Activated naive CD4-positive, alpha-beta T cell treated with anti-CD3 and anti-CD28 coated beads for 36 hours (primary cell): ENCODE measurements at places on chromosomes 1 and 21.

DNA sequence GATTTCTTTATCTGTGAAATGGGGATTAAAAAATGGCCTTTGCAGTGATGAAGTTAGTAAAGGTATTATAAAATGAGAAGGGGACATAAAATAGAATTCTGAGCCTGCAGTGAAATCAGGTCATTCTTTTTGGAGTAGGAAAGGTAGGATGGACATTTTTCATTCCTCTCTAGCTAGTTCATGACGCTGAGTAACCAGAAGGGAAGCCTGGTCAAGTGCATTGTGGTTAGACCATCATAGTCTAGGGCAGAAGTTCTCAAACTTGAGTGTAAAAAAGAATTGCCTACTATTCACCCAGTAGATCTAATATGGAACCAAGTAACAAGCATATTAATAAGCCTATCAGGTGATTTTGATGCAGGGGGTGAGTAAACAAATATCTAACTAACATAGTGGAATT lies 50.8 kb downstream of the TGFB2 start:
- DNase-seq = no peak

DNA sequence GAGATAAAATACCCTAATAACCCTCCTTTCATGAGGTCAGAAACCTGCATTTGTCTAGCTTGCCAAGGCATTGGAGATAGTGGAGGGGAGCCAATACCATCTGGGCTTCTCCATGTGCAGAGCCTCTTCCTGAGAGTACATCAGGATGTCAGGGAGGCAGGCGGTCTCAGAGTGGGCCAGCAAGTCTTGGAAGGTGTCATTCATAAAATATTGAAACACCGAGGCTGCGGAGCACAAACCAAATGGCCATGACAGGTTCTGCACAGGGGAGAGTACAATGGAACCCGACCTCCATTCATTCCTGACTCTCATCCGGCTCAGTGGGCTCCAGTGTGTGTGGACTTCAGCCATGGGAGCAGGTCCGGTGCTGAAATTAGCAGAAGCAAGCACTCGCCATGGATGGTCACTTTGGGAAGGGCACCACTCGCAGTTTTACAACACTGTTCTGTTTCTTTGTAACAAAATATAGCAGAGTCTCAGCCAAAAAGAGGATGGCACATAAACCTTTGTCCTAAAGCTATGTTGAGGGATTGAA lies 446.6 kb downstream of the SIPA1L2 start:
- no peak for DNase-seq

- DNase-seq = no peak
Measured at GRCh38 chr1:76568573-76569238, 298.6 kb upstream of the ST6GALNAC5 start.

- DNase-seq = no peak
Measured at GRCh38 chr1:51002516-51002915, 32.5 kb downstream of the CDKN2C start.

GRCh38 chr1:198153103-198153502 lies 3.7 kb upstream of the NEK7 start:
- no peak for DNase-seq

DNA sequence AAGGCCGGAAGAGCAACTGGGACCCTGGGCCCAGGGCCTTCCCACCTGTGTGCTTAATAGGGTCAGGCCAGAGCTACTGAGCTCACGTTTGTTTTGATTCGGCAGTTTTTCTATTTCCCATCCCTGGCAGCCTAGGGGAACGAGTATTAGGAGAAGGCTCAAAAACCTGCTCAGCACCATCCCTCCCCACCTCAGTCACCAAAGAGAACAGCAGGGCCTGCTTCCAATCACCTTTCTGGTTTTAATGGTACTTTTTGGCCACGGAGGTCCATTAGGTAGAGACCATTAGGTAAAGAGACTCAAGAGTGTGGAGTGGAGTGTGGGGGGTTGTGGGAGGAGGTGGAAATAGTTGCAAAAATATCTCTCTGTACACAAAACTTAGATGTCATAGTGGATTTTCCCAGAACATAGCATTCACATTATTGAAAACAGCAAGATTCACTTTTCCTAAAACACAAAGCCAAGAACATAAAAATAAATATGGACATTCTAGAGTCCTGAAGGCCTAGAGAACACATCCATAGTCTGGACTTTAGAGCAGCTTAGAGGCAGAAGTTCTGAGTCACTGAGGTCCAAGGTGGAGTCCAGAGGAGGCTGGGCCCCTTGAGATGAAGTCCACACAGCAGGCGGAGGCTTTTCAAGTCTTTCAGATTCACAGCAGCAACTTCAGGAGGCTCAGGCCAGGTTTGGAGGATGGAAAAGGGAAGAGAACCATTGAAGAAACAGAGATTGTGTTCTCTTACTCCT lies 19.5 kb downstream of the NUAK2 start:
- no peak for DNase-seq

- no peak for DNase-seq
Measured at GRCh38 chr1:32199717-32200072, 700 bp upstream of the CCDC28B start.

DNA sequence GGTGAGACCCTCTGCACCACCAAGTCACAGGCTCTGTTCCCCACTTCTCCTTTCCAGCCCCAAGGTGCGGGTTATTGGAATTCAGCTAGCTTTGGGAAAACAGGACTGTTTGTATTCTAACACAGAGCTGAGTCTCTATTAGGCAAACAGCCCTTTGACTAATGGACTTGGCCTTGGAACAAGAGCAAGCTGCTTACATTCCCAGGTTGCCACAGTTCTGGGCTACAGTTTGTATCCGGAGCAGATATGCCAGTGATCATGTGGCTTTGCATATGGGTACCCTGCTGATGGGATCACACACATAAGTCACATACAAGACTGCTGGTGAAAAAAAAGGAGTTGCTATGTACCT lies 110.5 kb upstream of the COA6 start:
- no peak for DNase-seq

GRCh38 chr1:29197590-29197924 lies 15.9 kb upstream of the SRSF4 start:
- DNase-seq = peak; percentile 57

GRCh38 chr1:167722870-167723251 lies 1.1 kb downstream of the MPZL1 start:
- DNase-seq = no peak

- no peak for DNase-seq
Measured at GRCh38 chr1:243831463-243831862, 18.6 kb downstream of the AKT3 start.

GRCh38 chr1:63886340-63886739 lies 112.5 kb downstream of the ROR1 start:
- no peak for DNase-seq

- no peak for DNase-seq
Measured at GRCh38 chr1:886311-886710, 37.4 kb upstream of the SAMD11 start.

DNA sequence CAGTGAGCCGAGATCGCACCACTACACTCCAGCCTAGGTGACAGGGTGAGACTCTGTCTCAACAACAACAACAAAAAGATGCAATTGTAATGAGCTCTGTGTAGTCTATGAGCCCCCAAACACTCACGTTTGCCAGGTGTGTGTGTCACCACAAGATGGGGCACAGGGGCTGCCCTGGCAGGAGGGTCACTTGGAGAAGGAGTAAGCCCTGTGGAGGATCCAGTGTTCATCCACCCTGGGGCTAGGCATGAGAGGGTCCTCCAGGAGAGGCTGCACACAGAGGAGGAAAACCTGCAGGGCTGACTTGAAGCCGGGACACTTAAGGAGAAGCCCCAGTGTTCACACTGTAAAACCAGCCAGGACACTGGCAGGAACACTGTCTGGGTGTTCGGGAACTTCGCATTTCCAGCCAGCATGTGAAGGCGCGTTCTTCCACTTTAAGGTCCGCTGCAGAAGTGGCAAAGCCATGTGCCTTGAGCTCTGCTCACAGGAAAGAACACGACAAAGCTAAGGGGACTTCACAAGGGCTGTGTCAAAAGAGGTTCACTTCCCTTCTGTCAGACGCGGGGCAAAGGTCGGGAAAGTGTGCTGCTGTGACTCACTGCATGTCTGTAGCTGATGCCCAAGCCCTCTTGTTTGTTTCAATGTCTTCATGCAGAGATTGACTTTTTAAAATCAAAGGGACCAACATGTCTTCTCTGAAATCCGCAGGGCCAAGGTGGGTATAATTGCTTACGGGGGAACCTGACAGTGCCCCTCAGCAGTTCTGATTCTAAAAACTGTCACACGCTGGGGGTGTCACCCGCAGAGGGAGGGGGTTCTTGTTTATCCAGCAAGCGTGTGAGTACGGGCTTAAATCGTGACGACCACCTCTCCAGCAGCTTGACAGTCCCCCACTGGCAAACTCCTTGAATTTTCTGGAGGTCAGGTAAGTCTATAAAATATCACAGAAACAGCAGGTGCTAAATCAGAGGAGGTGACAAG lies 102.8 kb downstream of the RIPK4 start:
- DNase-seq = no peak

DNA sequence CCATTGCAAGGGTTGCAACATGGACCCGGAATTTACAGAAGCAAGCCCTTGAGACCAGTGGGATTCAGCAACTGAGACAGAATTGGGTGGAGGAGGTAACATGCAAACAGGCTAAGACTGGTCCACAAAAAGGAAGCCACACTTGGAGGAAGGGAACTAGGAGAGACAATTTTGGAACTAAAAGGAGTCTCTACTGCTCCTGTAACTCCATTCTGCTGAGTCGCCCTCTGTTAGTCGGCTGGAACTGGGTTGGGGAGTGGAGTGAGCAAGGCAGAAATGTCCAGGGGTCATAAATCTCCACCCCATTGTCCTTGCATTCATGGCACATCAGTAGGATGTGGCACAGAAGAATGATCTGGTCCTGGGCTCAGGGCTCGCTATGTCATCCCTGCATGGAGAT lies 5.1 kb downstream of the LAMB3 start:
- DNase-seq = no peak

DNA sequence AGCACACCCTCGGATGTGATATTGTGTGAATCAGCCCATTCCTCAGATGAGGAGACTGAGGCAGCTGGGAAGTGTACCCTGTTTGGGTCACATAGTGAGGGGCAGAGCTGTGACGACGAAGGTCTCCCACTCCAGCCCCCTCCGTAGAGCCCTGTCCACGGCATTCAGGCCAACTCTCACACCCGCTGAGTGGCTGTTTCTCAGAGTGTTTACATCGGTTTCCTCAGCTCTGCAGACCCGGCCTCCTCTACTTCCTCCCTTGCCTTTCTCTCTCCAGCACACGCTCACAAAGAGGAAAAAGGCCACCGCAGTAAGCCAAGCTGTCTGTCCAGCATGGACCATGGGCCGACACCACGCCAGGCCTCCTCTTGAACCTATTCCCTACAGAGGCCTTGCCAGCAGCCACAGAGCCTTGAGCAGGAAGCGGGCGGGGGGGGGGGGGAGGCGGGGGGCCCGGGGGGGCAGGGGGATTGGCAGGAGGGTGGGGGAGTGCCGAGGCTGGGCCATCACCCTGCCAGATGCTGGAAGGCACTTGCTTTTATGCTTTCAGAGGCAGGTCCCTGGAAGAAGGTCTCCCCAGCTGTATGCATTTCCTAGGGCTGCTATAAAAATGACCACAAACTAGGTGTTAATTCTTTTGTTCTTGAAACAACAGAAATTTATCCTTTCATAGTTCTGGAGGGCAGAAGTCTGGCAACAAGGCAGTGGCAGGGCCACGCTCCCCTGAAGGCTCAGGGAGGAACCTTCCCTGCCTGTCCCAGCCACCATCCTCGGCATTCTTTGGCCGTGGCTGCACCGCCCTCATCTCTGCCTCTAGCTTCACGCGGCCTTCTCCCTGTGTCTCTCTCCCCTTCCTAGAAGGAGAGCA lies 178.4 kb downstream of the PSMG1 start:
- peak; percentile 21 for DNase-seq

GRCh38 chr21:44415073-44416025 lies 40.0 kb upstream of the LRRC3 start:
- peak; percentile 1 for DNase-seq

GRCh38 chr1:178599745-178600144 lies 86.8 kb downstream of the TEX35 start:
- DNase-seq = no peak

DNA sequence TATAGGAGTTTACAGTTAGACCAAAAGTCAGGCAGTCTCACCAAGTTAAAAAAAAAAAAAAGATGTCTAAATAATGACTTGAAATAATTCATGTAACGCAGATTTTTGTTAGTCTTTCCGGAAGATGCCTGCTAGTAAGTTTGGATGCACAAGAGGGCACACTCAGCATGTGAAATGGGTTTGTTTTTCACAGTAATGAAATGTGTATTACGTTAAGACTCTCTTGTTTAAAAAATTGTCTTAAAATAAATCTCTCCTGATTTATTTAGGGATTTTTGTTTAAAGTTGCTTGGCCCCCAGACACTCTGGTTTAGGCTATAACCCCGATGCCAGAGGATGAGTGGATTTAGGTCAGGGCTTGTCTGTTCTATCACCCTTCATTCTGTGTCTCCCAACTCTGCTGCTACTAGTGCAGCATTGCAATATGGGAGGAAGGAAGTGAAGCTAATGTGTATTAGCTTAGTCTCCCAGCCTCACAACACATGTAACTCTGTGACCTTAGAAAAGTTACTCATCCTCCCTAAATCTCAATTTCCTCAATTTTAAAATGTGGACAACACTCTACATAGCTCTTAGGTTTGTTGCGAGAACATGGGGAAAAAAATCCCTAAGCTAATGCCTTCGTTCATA lies 25.7 kb downstream of the CTH start:
- DNase-seq = no peak

GRCh38 chr1:152495066-152495675 lies 15.4 kb upstream of the LCE5A start:
- peak; percentile 44 for DNase-seq

DNA sequence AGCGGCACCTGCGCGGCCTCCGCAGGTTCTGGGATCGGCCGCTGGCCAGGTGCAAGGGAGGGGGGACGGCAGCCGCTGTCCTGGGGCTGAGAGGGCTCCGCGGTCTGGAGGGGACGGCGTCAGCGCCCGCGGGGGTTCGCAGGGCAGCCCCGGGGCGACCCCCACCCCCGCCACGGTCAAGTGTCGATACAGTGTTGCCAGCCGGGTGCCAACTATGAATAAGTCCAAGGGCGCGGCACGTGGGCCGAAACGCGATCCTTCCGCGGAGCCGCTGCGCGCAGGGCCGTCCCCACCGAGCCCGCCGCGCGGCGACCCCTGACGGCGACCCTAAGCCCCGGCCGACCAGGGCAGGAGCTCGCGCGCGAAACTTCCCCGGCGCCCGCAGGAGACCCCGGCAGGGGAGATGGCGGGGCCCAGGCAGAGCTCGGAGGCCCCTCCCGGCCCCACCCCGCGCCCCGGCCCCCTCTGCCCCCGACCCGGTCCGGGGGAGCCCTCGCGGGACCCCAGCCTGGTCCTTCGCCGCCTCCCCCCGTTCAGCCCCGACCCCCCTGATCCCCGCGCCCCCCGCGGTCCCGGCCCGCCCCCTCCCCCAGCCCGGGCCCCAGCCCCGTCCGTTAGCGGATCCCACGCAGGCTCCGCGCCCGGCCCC lies 586 bp upstream of the AGPAT3 start:
- DNase-seq = peak; percentile 38

DNA sequence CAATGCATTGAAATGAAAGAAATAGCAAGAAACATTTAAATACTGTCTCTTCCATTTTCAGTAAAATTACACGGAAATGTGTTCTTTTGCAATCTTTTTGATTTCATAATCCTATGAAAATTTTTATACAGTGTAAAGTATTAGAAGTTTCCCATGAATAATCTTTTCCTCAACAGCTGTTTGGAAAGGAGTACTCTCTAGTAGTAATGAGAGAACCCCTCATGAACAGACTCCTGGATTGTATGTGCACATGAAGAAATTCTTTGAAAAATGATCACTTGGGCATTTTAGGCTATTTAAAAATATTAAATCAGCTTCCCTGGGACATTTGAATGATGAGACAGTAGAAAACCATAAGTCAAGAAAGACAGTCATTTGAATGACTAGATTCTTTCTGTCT lies 64.4 kb downstream of the LHX9 start:
- no peak for DNase-seq
